ENCODE measurements at places on chromosomes 7 and 10.

- DNase-seq: no peak
These were observed 738.3 kb downstream of the AUTS2 start for GRCh38 chr7:70336536-70336935.

DNA sequence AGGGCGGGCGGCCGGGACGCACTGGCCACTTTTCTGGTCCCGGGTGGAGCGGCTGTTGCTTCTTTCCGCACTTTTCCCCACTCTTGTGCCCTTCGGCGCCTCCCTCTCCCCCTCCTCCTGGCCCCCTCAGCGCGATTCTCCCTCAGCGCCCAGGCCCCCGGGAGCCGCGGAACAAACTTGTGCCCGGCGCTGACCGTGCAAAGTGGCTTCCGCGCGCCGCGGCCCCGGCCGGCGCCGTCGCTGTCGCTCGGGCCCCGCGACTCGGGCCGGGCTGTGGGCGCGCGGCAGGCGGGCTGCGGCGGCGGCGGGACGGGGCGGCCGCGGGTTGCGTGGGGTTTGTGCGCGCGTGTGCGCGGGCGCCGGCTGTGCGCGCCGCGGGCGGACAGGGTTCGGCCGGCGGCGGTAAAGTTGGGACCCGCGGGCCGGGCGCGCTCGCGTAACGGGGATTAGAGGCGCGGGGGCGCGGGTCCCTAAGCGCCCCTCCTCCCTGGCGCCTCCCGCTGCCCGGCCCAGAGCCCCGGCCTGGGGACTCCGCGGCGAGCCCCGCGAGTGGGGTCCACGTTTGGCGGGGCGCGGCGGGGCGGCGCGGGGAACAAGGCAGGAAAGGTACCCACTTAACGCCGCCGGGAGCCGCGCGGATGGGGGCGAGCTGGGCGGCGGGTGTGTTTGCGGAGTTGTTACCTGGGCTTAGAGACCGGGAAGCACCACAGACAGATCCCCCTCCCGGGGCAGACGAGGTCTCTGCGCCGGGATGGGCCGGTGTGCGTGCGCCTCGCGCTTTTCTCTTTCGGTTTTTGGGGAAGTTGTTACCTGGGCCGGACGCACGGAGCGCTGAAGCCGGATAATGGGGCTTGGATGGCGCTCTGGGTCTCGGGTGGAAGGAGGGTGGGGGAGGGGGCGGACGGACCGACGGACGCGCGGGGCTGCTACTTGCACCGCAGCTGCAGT is 860 bp downstream of the ZEB1 start:
- peak; percentile 42 for DNase-seq

GRCh38 chr7:117155694-117156093 is 167.2 kb downstream of the WNT2 start:
- DNase-seq: no peak

DNA sequence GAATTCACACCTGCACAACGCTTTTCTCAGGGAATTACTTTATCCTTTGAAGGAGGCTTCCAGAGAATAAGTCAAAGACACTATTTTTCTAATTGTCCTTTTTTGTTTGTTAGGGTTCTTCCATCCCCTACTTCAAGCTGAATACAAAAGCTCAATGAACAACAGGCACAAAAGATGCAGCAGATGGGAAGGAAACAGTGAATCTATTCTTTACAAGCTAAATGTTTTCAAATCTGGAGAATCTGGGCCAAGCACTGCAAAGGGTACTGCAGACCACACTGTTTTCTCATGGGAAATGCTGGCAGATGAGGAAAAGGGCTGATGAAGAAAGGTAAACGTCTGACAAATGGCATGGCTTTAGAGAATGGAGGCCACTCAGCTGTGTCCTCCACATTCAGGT is 18.5 kb downstream of the LIPA start:
- DNase-seq: no peak

GRCh38 chr7:142519079-142520078 is 229.9 kb upstream of the PRSS1 start:
- no peak for DNase-seq

DNA sequence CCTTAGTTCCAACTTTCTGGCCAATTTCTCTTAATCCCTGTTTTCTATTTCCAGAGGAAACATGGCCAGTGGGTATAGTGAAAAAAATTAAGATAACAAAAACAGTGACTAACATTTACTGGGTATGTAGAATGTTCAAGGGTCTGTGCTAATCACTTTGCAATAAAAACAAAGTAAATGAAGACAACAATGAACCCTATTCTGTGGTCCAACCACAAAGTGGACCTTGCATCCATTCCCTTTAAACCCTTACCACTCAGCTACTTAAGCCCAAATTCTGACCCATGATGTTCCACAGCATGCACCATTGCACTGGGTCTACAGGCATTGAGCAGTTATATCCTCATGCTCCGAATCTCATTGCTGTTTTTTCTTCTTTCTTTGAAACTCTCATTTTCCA is 179.9 kb upstream of the PRKCQ start:
- DNase-seq: no peak

Data from activated CD4-positive, alpha-beta T cell treated with anti-CD3 and anti-CD28 coated beads, Interleukin-2, amount 50 U/mL, for 1 hour (primary cell).